Putamen (tissue), 1 donor: ENCODE measurements at places on chromosomes 16 and 17.

DNA sequence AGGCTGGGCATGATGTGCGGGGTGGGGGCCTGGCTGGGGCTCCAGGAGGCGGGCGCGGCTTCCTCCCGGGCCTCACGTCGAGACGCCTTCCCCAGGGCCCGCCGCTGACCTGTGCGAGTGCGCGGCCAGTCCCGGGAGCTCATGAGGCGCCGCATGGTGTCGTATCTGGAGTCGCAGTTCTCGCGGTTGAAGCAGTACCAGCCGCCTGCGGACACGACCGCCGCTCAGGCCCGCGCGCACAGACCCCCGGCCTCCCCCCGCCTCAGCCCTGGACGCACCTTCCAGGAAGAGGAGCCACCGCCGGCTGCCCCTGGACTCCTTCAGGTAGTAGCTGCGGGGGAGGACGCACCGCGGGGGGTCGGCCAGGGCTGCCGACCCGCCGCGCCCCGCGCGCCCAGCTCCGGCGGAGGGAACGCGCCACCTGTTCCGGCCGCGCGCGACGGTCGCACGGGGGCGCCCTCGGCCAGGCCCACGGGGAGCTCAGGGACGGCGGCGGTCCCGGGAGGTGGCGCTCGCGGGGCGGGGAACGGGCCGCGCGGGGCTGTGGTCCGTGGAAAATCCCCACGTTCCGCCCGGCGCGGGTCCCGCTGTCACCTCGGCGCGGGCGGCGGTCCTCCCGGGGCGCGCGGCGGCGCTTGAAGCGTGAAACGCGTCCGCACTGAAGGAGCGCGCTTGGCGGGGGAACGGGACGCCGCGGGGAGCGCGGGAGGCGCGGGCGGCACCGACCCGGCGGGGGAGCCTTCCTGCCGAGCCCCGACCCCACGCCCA is 1.4 kb downstream of the NOTUM start:
- DNase-seq = peak; percentile 49

- DNase-seq = no peak
These were observed 48.4 kb downstream of the IQCK start for GRCh38 chr16:19766554-19766884.

- no peak for DNase-seq
These were observed 5.9 kb upstream of the UBE2O start for GRCh38 chr17:76458580-76459490.

DNA sequence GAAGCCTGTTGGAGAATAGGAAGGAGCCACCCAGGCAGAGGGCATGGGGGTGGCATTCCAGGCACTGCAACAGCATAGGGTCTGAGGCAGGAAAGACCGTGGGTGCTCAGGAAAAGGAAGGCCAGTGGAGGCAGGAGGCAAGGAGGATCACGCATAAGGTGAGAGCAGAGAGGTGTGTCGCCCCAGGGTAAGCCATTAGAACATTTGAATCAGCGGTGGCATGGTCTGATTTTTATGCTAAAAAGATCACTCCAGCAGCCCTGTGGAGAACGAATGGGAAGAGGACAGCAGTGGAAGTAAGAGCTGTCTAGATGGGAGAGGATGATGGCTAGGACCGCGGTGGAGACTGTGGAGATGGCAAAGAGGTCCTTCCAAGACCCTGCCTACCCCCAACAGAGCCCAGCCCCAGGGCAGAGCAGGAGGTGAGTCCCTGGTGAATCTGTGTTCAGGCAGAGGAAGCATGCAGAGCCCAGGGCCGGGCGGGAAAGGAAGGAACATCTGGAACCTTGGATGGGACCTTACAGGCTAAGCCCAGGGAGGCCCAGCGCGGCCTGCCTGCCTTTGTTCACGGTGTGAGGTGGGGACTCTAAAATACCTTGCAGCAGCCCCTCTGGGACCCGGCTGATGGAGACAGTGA is 7.8 kb downstream of the LPO start:
- DNase-seq = no peak

DNA sequence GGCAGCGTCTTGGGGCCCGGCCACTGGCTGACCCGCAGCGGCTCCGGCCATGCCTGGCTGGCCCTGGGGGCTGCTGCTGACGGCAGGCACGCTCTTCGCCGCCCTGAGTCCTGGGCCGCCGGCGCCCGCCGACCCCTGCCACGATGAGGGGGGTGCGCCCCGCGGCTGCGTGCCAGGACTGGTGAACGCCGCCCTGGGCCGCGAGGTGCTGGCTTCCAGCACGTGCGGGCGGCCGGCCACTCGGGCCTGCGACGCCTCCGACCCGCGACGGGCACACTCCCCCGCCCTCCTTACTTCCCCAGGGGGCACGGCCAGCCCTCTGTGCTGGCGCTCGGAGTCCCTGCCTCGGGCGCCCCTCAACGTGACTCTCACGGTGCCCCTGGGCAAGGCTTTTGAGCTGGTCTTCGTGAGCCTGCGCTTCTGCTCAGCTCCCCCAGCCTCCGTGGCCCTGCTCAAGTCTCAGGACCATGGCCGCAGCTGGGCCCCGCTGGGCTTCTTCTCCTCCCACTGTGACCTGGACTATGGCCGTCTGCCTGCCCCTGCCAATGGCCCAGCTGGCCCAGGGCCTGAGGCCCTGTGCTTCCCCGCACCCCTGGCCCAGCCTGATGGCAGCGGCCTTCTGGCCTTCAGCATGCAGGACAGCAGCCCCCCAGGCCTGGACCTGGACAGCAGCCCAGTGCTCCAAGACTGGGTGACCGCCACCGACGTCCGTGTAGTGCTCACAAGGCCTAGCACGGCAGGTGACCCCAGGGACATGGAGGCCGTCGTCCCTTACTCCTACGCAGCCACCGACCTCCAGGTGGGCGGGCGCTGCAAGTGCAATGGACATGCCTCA is 773 bp downstream of the NTN3 start:
- DNase-seq = no peak

DNA sequence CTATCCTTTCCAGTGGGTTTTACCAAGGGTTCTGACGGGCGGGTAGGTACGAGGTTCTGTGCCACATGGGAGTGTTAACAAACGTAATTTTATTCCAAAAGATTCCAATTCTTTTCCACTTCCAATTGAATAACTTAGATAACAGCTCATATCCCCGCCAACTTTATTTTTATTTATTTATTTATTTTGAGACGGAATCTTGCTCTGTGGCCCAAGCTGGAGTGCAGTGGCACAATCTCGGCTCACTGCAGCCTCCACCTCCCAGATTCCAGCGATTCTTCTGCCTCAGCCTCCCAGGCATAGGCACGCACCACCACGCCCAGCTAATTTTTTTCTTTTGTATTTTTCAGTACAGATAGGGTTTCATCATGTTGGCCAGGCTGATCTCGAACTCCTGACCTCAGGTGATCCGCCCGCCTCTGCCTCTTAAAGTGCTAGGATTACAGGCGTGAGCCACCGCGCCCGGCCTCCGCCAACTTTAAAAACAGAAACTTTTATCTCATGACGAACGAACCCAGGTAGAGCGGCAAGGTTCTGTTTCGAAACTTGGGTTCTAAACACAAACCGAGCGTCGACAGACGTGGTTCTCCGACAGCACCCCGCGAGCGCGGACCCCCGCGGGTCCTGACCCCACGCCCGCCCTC is 613 bp downstream of the ECI1 start:
- no peak for DNase-seq

DNA sequence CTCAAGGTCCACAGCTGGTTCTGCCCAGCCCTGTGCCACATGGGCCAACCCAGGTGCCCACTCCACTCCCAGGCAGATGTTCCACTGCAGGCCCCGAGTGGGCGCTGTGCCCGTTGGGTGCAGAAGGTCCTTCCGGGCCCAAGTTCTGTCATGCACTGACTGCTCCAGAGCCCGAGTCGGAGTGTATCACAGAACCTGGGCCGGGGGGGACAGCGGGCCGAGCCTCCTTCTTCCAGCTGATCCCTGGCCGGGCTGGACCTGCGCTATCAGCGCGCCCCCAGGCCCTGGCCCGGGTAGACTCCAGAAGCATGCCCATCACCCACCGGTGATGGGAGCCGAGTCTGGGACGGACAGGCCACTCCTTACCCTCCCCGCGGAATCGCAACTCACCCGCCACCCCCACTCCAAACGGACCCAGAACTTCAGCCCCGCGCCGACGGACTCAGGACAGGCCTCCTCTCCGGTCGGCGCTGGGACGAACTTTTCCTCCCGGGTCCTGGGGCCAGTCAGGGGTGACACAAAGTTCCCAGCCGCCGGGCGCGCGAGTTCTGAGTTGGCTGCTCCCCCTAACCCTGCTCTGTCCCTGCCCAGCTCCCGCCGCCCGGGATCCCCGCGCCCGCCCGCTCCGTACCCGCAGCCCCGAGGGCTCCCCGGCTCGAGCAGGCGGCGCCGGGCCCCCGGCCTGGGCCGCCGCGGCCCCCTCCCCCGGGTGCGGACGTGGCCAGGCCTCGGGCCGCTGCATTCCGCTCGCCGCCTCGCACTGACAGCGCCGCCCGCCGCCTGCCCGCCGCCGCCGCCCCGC is at the start of gene COPZ2:
COPZ2 (minus strand) TSS at position 762 of the 802 bp plus-strand sequence; CDS start at position 742, 20 bp downstream.
- no peak for DNase-seq

- DNase-seq = no peak
These were observed 650.4 kb downstream of the WWOX start for GRCh38 chr16:78749745-78750268.

GRCh38 chr16:50126183-50126582 is 26.9 kb upstream of the TENT4B start:
- DNase-seq = no peak
